ENCODE measurements at places on chromosomes 4 and X. TPM values are rescaled to one million over a fixed set of nuclear protein-coding genes. Genes with fewer than 3 reads are reported as not detected.

DNA sequence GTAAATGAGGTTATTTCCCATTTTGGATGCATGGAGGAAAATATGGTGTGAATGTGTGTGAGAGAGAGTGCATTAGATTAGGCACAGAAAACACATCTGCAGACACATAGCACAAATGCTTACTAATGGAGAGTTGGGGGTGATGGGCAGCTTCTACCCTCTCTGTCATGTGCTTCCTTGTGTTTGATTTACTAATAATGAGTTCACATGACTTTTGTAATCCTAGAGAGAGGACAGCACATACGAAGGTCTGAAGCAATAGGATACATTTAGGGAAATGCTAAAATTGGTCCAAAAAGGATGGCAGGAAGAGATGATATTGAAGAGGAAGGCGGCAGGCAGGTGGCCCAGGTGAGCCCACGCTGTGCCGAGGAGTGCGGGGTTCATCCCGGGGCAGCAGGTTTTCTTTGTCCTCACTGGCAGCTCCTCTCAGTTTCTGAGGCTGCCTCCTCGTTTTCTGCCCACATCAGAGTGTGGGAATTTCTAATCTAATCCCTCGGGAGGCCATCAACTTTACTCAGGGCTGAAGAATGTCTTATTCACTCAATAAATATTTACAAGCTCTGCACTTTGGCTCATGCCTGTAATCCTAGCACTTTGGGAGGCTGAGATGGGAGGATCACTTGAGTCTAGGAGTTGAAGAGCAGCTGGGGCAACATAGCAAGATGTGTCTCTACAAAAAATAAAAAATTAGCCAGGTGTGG, 15.9 kb upstream of the MAP9 start:
- DNase-seq = peak; percentile 39

DNA sequence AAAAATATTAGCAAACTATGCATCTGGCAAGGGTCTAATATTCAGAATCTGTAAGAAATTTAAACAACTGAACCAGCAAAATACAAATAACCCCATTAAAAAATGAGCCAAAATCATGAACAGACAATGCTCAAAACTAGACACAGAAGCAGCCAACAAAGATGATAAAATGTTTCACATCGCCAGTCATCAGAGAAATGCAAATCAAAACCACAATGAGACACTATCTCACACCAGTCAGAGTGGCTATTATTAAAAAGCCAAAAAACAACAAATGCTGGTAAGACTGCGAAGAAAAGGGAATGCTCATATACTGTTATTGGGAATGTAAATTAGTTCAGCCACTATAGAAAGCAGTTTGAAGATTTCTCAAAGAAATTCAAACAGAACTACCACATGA, 201.3 kb upstream of the CPEB2 start:
- DNase-seq = no peak

GRCh38 chr4:17957688-17958087, 63.9 kb downstream of the LCORL start:
- no peak for DNase-seq

- no peak for DNase-seq
These were observed 148.8 kb downstream of the HS6ST2 start for GRCh38 chrX:132809581-132809980.

DNA sequence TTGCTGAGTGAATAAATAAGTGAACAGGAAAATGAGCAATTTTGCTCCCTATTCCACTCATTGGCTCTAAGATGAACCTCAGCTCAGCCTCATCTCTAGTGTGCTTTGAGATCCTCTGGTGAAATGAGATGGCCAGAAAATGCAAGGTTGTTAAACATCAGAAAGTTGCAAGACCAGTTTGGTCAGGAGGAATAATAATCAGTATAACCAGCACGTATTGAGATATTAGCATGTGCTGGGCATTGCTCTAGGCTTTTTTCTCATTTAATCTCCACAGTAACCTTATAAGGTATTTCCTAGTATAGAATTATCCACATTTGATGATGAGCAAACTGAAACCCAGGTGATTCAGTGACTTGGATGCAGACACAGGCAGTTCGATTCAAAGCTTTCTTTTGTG, 110.5 kb upstream of the PAK3 start:
- no peak for DNase-seq

DNA sequence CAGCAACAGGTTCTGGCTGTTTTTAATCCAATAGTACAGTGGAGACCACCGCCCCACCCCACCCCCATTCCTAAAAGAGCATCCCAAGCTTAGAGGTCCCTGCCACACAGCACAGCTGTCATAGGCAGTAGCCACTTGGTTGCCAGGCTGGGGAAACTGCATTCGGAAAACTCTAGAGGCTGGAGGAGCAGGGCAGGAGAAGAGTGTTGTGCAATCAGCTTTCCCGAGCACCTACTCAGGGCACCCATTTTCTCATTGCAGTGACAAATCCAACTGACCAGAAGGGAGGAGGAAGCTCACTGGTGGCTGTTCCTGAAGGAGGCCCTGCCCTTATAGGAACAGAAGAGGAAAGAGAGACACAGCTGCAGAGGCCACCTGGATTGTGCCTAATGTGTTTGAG, 1.1 kb downstream of the CXCL1 start:
- no peak for DNase-seq

DNA sequence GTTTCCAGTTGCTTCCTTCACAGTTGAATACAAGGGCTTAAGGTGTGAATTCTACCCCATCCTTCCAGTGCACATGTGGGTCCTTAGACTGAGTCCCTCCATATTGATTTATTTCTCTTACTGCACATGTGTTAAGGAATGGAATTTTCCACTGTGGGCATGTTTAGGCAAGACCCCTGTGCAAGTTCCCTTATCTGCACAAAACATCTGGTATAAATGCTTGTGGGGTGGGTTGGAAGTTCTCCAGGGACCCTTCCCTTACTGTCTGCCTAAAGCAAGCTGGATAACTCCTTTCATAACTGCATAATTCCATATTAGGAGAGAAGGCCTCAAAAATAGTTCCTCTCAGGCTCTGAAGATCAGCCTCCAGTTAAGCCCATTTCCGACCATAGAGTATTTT, 570.9 kb downstream of the ADGRL3 start:
- DNase-seq = no peak

- no peak for DNase-seq
These were observed 182.9 kb downstream of the COX18 start for GRCh38 chr4:72886602-72887001.

DNA sequence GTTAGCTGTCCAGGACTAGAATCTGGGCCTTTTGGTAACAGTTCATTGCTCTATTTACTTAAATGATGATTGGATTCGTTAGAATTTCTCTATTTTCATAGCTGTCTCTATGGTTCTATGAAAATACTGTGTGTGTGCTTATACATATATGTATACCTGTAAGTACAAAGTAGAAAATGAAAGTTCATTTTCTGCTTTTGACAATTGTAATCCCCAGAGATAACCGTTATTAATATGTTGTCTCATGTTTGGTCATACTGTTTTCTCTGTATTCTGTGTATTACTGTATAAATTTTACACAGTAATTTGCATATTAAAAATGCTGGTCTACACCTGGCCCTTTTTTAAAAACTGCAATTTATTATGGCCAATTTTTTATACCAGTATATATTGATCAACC, 55.4 kb downstream of the CLCN3 start:
- no peak for DNase-seq

Gene CXXC4
- total RNA-seq = 2.9 TPM

Gene COX7B2
- not detected for total RNA-seq

Gene SHISA3
- total RNA-seq = not detected

Gene DCAF4L1
- 0.36 TPM for total RNA-seq

Gene SMARCA1
- total RNA-seq = 36.0 TPM

All from Caco-2 (cell line).